Activated CD4-positive, alpha-beta T cell treated with anti-CD3 and anti-CD28 coated beads for 48 hours (primary cell): ENCODE measurements at places on chromosomes 7 and 10.

DNA sequence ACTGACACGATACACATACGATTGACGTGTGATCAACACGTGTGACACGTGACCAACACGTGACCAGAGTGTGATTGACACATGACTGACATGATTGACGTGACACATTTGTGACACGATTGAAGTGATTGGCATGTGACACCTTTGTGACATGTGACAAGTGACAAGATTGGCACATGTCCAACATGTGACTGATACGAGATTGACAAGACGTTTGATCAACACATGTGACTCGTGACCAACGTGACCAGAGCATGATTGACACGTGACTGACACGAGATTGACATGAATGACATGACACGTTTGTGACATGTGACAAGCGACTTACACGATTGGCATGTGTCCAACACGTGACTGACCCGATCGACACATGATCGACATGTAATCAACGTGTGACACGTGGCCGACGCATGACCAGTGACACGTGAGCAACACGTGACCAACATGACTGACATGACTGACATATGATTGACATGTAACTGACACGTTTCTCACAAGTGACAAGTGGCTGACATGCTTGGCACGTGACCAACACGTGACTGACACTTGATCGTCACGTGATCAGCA is 22.0 kb downstream of the CRPPA start:
- no peak for DNase-seq

DNA sequence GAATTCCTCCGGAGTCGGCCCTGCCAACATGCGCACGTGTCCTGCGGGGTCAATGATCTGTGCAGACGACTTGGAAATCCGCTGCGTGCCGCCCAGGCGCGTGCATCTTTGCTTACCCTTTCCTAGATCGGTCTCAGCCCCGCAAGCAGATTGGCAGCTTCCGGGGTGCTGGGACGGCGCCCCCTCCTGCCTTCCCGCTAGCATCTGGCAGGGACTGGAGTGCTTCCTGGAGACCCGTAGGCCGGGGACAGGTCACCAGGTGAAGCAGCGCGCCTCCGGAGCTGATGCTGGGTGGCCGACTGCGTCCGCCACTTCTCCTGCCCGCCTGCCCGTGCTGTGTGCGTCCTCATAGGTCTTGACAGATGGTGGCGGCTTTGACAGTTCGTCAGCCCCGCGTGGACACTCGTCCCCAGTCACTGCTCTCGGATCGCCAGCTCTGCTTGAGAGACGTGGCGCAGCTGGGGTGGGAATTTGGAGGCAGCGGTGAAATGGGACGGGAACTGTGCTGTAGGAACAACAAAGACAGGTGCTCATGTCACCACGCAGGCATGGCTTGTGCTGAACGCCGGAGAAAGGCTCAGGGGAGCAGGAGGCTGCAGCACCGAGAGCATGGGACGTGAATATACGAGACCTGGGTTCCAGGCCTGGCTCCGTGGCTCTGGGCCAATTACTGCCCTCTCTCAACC is 21.9 kb upstream of the KCNK18 start:
- peak; percentile 35 for DNase-seq

GRCh38 chr10:69976795-69977546 is 75.7 kb upstream of the MACROH2A2 start:
- DNase-seq = no peak

- no peak for DNase-seq
These were observed 90.0 kb downstream of the MYOF start for GRCh38 chr10:93392121-93392520.

DNA sequence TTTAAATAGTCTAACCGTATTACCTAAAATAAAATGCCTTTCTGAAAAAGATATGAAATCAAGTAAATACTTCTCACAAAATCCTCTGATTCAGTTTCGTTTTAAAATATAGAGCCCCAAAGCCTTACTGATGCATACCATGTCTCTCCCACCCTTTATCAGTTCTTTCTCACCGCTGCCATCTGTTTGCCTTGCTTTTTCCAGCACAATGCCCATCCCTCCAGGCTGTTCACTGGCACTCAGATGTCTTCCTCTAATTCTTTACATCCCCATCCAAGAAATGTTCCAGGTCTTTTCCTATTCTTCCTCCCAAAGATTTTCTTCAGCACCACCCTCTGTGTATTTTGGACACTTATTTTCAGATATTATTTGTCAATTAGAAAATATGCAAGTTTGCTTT is 116.5 kb upstream of the LRRN3 start:
- no peak for DNase-seq

- DNase-seq = no peak
These were observed 32.6 kb downstream of the PDZD8 start for GRCh38 chr10:117342641-117343040.

DNA sequence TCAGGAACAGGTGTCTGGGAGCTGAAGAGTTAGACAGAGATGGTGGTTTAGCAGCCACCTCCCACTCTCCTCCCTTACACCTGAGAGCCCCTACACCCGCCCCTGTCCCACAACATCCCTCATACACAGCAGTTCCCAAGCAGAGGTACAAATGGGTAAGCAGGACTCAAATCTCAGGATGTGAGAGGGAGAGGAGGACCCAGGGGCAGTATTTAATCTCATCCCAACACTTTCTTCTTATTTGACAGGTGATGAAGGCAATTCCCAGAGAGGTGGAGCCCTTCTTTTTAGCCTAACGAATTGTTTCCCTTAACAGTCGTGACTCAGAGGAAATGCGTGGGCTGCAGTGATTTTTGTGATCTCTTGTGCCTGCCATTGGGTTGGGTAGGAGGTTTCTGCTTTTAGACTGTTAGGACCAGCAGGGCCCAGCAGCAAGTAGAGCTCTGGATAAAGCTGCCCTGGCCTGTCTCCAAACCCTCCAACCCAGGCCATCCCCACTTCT is 191.3 kb downstream of the HECW1 start:
- peak; percentile 78 for DNase-seq

- no peak for DNase-seq
These were observed 99.2 kb upstream of the PIK3CG start for GRCh38 chr7:106765727-106766355.

GRCh38 chr10:94361171-94361794 is 1.5 kb downstream of the NOC3L start:
- no peak for DNase-seq
